ENCODE measurements at places on chromosomes 1 and 21.

DNA sequence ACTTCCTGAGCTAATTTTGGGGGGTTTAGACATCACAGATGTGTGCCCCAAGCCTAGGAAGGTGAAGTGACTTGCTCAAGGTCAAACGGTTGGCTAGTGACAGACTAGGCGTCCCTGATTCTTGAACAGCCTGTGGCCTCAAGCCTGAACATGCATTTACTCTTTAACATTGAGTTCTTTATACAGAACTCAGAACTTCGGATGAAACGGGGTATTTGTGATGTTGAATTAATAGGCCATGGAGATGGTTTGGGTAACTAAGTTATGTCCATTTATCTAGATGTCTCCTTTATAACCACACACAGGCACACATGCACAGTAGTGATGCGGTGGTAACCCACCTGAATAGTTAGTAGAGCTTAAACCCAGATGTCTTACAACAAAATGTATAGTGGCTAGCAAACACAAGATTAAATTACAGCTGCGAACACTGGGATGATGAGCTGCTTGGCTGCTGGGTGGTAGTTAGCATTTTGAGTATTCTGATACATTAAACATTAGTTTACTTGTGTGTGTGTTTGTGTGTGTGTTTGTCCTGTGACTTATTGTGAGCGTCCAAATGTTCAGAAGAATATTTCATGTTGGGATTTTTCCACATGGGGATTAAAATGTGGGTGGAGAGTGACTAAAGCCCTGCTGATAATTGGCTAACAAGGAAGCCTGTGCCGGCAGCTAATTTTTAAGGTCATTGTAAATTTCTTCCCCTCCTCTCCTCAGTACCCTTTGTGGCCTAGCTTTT, 2.3 kb downstream of the ATP1A1 start:
- DNase-seq, result peak; percentile 50

DNA sequence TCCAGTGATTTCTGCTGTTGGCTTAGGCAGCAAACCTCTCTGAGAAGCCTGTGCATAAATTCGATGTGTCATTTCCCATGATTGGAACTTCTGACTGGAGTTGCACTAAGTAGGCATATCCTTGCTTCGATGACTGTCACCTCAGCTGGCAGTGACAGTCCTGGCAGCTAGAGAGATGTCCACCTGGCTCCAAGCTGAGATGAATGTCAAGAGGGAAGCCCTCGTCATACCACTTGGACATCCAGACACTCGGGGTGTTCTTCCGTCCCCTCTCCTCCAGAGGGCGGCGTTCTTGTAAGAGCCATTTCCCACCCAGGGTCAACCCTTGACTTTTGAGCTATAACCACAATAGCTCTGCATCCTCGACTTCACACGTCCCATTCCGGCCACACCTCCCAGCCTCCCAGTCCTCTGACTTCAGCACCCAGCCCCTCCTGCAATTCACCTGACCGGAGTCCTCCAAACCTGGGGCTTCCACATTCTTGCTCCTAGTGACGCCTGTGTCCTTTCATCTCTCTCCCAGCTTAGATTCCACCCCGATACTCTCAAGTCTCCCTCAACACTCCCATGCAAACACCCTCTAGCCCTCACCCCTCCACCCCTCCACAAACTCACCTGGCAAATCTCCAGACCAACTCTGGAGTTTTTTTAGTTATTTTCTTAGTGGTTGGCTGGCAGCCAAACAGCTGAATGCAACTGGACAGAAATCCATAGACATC, 17.3 kb downstream of the CA6 start:
- no peak for DNase-seq

DNA sequence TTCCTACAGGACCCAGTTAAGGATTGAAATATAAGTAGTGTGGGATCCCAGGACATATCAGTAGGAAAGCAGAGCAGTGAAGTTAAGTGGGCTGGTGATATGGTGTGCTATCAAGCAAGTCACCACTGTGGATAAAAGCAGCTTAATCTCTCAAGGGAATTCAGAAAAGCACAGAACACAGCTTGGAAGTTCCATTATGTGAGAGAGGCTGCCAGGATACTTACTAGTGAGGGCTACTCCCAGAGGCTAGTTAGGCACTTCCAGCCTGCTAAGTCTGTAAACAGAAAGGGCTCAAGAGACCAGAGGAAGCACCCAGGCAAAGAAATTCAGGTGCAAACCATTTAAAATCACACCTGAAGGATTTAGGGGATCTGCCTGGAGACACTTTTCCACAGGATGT, 18.8 kb upstream of the GRIK1 start:
- no peak for DNase-seq

DNA sequence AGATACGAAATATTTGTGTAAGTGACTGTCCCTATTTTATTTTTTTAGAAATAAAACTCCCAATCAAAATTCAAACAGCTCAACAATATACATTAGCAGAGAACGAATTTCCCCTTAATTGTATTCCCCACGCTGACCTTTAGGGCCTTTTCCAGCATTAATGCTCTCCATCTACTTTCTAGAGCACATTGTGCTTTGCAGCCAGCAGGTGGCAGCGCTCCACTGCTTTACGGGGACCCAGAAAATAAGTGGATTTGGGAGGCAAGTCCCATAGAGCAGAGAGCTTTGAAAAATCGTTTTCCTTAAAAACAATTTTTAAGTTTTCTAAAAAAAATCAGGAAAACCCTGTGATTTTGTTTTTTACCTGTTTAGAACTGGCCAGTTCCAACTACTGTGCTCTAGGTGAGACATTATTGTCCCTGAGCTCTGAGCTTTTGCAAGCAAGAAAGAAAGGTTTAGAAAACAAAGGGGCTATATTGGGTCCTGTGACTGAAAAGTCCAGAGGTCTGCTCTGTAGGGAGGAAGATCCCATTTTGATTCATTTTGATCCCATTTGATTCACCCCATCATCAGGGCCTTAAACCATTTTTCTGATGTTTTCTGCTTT, 144.4 kb upstream of the ZNF644 start:
- DNase-seq, result peak; percentile 59
